ENCODE measurements at places on chromosomes 11 and 22.

DNA sequence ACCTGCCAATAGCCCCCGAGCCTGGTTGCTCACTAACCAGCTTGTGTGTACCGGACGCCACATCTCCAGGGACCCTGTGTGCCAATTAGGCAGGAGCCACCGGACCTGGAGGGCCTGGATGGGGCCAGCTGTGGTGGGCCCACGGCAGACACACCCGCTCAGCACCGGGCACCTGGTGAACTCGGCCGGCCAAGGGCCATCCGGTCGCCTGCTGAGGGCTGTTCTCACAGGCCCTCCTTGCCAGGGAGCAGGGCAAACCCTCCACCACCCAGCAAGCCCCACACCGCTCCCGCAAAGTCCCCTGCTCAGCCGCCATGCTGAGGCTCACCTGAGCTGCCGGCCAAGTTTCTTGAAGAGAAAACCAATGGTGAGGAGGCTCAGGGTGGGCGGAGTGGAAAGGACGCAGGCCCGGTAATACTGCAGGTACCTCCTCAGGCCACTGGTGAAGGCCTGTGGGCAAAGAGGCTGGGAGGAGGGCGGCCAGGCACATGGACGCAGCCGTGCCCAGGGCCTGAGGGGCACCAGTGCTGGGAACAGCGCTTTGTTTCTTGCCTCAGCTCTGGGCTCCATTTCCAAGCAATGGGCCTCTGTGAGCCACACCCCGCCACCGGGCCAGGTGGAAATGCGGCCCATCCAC, 17.1 kb downstream of the TUBGCP6 start:
- DNase-seq, result no peak

DNA sequence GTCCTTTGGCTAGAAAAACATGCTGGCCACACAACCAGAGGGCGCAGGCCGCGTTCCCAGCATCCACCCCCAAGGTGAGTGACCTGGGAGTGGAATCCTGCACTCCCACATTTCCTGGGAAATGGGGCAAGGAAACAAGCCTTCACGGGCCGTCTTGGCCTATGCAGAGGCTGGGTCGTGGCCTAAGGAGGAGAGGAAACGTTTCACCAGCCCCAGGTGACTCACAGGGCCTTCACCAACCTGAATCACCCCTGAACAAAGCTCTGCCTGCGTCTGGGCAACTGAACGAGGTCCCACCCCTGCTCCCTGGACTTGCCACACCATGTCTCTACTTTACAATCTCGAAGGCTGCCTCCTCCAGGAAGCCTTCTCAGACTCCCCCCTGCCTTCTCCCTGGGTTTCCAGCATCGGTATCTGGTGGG, 13.2 kb downstream of the MYH9 start:
- no peak for DNase-seq

DNA sequence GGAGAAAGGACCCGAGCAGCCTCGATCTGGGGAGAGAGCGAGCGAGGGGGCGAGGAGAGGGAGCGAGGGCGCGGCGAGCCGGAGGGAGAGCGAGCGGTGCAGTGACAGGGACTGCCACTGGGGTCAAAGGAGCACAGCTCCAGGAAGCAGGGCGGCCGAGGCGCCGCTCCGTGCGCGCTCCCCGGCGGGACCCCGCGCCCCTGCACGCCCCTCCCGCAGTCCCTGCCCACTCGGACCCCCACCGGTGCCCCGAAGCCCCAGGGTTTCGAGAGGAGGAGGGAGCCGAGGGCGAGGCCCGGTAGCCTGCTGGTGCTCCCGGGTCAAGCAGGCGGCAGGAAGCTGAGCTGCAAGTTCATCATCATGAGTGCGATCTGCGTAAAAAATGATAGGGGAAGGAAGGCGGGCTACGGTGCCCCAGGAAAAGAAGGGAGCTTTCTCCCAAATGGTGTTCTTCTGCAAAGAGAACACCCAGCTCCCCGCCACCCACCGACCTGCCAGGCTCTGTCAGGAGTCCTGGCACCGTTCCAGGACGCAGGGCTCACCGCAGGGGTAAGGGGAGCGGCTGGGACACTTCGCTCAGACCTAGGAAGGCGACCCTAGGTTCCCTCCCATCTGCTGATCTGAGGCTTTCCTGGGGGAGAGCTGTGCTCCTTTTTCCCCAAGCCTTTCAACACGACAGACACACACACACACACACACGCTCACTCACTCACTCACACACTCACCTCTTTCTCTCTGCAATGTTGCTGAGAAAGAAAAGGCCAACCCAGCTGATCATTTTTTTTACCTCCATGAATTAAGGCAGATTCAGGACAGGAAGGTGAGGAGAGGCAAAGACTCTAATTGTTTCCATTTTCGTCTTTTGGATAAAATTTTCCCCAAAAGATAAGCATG, at the start of gene MPPED2:
TSS of gene MPPED2 (minus strand) at position 103 of the 894 bp plus-strand sequence. CDS start 5,980 bp downstream, outside the sequence.
- no peak for DNase-seq

- DNase-seq, result no peak
Measured at GRCh38 chr22:42343121-42343454, 72.6 kb upstream of the TCF20 start.

- no peak for DNase-seq
Measured at GRCh38 chr11:119625206-119625978, 103.6 kb downstream of the NECTIN1 start.

GRCh38 chr11:32884770-32885384, 7.7 kb upstream of the QSER1 start:
- DNase-seq, result no peak

DNA sequence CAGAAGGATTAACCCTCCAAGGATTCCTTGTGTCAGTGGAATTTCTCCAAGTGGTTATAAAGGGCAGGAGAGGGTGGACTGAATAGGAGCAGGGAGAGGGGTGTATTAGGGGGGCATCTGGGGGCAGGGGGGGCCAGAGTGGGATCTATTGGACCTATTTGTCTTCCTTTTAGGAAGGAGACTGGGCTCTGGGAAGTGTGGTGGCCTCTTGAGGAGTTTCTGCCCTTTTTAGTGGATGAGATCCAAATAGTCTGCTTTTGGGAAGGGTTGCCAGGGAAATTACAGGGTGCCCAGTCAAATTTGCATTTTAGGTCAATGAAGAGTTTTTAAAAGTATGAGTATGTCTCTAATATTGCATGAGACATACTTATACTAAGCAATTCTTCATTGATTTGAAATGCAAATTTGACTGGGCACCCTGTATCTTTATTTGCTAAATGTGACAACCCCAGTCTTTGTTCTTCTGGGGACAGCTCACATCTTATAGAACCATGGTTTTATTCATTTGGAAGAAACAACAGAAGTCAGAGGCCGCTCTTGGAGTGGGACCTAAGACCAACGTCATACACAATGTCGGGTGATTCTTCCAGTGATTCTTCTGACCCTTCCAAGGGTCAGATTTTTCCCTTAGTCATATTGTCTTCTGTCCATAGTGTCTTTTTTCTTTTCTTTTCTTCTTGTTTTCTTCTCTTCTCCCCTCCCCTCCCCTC, 429 bp upstream of the SLC22A6 start:
- DNase-seq, result no peak

- DNase-seq, result no peak
Measured at GRCh38 chr22:26712158-26712557, 54.8 kb downstream of the MIAT start.

- no peak for DNase-seq
Measured at GRCh38 chr11:13286279-13286821, 8.8 kb downstream of the BMAL1 start.

GRCh38 chr22:24205438-24206195, 24.3 kb downstream of the SUSD2 start:
- no peak for DNase-seq

DNA sequence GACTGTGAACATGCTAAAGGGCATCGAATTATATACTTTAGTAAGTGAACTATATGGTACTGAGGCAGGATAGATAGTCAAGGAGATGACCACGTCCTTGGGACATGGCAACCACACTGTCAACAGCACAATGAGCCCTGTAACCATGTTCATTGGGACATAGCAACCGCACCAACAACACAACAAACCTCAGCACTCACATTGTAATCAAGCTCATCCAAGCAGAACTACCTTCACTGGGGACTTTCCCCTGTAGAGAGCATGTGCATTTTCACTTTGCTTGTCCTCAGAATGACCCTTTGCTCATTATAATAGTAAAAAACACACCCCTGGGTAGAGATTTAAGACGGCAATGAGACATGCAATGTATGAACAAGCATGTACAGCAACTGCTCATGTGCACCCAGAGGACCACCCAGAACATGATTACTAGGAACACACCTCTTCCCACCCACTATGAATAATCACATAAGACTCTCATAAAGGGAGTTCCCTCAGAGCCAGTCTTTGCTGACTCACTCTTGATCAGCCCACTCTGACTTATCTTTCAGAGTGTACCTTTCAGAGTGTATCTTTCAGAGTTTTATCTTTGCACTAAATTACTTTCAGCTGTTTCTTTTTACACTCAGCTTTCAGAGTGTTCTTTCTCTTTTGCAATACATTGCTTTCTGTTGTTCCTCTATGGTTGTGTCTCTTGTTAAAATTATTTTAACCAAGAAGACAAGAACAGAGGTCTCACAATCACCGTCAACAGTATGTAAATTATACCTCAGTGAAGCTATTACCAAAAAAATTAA, 4.1 kb upstream of the PLAAT2 start:
- no peak for DNase-seq

DNA sequence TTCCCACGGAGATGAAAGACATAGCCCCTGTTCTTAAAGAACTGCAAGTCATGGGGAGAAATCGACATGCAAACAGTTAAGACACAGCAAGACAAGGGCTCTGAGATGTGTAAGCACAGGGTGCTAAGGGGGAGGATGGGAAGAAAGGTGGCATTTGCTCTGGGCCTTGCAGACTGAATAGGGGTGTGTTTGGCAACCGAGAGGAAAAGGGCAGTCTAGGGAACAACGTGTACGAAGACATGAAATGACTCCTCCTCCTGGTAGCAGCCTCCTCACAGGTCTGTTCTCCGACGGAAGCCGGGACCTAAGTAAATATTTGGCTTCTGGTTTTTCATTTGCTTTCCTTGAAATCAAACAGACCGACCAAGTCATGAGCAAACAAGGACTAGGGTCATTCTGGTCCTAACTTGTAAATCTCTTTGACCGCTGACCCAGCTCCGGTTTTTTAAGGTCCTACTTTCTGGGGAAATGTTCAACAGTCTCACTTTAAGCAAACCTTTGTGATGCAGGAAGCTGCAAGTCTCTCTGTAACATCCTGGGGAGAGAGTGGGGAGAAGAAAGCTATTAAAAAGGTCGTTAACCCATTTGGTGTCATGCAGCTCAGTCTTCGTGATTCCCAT, 19.7 kb downstream of the NNMT start:
- DNase-seq, result peak; percentile 23

- DNase-seq, result no peak
Measured at GRCh38 chr22:49887702-49888101, 30.5 kb downstream of the ALG12 start.

DNA sequence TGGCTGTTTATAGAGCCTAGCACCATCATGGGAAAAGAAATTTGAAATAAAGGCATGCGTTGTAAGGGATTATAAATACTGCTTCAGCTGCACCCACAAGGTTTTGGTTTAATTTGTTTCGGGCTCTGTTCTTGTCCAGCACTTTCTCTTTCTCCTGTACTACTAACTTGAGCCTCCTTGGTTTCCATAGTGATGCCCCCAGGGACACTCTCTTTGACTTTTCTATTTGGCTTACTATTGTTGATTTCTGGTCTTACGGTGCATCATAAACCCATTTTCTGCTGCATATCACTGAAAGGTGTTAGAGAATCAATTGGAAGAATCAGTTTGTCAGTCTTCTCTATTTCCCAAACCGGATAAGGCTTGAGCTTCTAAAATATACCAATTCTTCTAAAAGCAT, 1674.3 kb upstream of the RAG2 start:
- no peak for DNase-seq
